ENCODE measurements at places on chromosomes 7 and 10.

DNA sequence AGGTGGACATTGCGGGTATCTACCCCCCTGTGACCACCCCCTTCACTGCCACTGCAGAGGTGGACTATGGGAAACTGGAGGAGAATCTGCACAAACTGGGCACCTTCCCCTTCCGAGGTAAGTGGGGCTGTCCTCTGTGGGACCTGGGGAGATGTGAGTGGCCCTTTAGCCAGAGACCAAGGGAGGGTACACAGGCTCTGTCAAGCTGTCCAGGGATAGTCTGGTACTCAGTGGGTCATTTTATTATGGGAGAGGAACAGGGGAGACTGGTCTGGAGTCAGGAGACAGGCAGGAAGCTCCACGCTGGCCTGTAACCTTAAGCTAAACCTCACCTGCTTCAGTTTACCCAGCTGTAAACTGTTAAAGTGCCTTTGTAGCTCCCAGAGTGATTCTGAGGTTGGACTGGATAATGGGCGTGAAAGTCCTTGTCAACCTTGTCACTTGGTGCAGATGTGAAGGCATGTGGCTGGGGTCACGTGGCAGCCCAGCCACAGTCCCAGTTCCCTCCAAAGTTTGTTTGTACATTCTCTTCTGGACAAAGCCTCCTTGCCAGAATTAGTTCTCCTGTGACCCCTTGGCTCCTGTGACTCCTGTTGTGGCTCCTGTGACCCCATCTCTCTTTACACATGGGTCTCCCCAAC is 729 bp downstream of the HOGA1 start:
- DNase-seq = no peak

GRCh38 chr10:76133597-76134255 is 702.3 kb downstream of the LRMDA start:
- DNase-seq = no peak

- no peak for DNase-seq
These were observed 2.3 kb downstream of the MYL10 start for GRCh38 chr7:101626758-101627157.

DNA sequence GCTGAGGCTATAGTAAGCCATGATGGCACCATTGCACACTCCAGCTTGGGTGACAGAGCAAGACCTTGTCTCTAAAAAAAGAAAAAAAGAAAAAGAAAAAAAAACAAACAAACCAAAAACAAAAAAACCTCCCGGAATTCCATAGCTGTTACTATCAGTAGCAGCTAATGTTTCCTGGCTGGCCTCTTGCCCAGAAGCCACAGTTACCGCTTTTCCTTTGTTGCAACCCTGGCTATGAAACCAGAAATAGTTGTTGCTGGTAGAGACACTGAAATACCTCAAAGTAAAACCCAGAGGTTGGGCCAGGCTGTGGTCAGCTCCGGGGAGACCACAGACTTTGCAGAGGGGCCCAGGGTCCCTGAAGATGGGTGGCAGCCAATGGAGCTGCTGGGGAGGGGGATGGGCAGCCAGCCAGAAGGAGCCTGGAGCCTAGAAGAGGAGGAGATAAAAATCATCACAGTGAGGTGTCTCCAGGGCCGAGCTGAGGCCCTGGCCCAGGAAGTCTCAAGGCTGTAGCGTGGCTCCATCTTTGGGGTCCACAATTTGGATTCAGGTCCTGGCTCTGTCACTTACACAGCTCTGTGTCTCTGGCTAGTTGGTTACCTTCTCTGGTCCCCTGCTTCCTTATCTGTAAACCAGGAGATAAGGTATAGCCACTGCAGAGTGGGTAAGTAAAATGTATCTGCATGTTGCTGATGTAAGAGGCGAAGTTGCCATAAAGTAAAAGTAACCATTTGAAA is 3.4 kb upstream of the CHST12 start:
- DNase-seq = no peak

- no peak for DNase-seq
These were observed 30.9 kb downstream of the DNAJB12 start for GRCh38 chr10:72323771-72324191.

DNA sequence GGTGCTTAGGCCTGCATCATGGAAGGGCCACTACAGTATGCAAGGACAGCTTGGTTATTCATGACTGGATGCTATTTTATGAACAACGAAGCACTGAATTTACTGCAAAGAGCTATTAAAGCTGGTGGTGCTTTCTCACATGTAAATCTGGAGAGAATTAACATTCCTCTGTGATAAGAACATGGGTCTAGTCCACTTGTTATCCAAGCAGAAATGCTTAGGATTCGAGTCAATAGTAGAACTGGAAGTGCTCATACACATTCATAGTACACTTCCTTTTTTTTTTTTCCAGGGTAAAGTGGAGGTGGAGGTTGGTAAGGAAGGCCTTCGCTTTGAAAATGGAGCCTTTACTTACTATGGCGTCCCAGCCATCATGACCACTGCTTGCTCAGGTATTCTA is 35.0 kb downstream of the CNNM1 start:
- DNase-seq = no peak

DNA sequence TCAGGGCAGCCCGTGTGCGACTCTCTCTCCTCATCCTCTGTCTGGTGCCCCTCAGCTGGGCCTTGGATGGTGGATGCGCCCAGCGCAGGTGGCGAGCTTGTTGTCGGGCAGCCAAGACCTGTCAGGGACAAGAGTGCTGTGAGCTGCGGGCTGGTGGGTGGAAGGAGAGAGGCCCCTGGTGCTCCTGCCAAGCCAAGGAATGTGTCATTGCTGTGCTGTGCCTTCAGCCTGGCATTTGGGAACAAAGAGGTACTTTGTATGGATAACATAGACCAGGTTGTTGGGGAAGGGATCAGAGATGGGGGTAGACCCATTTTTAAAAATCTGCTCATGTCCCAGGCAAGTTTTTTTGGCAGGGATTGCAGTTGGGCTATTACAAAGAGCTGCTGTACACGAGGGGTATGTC is 120.9 kb downstream of the PKD1L1 start:
- no peak for DNase-seq

GRCh38 chr10:59991117-59991516 is 84.8 kb upstream of the CCDC6 start:
- no peak for DNase-seq

DNA sequence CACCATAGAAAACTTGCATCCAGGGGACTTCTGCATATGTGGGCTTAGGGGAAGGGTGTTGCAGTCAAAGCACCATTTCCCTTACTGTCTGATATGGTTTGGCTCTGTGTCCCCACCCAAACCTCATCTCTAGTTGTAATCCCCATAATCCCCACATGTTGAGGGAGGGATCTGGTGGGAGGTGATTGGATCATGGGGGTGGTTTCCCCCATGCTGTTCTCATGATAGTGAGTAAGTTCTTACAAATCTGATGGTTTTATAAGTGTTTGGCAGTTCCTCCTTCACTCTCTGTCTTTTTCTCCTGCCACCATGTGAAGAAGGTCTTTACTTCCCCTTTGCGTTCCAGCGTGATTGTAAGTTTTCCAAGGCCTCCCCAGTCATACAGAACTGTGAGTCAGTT is 177.4 kb downstream of the ADK start:
- no peak for DNase-seq

GRCh38 chr10:52682766-52683165 is 89.8 kb downstream of the MBL2 start:
- no peak for DNase-seq

DNA sequence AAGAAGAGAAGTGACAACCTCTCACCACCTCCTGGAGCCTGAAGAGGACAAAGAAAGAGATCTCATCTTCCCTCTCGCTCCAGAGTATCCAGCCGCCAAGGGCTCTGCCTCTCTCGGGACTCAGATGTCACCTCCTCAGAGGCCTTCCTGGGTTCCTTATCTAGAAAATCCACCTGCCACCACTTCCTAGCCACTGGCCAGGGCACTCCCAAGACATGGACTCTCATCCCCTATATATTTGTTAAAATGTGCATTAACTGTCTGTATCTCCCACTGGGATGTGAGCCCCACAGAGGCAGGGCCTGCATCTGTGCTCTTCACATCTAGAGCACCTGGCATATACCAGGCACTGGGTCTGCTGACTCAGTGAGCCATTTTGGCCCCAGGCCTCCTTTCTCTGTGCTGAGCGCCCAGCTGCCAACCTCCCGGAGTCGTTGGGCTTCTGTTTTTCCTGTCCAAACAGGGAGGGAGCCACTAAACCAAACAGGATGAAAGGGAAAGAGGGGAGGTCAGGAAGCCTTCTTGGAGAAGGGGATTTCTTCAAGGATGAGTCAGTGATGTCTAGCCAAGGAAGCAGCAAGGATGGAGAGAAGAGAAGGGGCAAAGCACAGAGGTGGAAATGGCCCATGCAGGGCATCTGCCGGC is 58.9 kb downstream of the KCNMA1 start:
- no peak for DNase-seq

GRCh38 chr7:81327468-81328266 is 408.8 kb upstream of the SEMA3C start:
- no peak for DNase-seq

DNA sequence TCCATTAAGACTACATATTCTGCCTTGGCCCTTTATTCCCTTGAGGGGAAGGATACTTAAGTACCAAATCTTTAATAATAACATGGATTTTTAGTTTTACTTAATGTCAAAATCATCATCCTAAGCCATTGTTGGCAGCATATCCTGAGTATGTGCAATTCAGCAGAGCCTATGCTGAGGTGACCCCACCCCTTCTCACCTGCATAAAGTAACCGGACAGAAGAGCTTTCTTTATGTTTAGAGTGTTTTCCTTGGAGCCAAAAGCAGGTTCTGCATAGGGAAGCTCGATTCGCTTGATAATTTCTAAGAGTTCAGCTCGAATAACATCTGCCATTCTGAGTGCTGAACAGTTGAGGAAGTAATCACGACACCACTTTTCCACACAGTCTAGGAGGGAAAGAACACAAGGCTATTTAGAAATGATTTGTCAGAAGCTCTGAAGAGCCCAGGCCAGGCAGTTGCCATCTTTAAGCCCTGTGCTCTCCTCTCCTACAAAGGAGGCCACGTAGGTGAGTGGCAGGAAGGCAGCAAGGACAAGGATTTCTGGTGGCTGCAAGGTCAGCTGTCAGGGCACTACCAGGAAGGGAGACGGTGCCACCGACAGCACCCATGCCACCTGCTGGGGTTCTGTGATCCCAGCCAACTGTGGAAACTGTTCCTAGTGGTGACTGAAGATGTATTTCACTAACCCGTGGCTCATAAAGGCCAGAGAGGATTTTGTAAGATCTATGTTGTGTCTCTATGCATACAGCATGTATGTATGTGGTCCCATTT is 15.6 kb downstream of the BCCIP start:
- no peak for DNase-seq

- DNase-seq = no peak
These were observed 124.7 kb downstream of the CUBN start for GRCh38 chr10:17004801-17005380.

DNA sequence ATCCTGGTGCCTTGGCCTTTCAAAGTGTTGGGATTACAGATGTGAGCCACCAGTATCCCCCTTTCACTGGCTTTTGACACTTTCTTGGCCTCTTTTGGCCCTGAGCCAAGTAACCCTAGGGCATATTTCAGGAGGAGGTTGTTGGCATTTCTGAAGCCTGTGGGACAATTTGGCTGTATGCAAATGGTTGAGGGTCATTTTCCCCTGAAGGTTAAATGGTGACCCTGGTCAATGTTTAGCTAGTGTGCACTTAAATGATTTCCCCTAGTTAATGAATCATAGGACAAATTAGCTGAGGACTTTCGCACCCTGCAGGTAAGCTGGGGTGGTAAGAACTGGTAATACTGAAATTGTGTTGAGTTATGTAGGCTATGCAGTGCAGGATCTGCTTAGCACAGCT is 660.5 kb downstream of the LRMDA start:
- DNase-seq = no peak

DNA sequence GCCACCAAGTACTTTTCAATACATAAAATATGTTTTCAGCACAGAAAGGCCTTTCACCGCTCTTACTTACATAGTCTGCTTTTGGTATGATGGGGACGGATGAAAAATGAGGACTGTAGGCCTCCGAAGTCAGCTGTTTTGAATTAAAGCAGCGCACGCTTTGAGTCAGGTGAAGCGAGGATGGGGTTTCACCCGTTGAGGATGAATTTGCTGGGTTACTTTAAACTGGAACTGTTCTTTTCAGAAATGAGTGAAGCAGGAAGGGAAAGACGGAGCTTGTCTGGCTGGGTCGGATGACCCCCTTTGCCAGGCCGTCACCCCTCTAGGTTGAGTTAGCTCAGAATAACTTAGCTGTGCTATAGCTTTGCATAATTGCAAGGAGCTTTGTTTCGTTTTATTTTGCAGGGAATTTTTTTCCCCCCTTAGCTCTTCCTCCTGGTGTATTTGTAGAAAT is 40.0 kb downstream of the CUX1 start:
- no peak for DNase-seq

DNA sequence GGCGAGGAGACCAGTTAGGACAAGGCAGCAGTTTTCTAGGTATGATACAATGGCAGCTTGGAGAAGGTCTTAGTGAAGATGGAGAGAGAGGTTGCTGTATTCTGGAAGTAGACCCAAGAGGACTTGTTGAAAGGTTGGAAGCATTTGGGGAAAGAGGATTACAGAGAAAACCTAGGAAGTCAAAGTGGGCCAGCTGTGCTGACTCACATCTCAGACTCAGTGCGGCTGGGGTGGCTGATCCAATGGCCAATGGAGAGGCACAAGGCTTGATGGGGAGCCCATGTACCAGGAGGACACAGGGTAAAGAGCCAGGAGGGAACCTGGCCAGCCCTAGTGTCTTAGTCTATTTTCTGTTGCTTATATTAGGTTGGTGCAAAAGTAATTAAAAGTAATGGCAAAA is 194.5 kb upstream of the GALNT17 start:
- DNase-seq = no peak

DNA sequence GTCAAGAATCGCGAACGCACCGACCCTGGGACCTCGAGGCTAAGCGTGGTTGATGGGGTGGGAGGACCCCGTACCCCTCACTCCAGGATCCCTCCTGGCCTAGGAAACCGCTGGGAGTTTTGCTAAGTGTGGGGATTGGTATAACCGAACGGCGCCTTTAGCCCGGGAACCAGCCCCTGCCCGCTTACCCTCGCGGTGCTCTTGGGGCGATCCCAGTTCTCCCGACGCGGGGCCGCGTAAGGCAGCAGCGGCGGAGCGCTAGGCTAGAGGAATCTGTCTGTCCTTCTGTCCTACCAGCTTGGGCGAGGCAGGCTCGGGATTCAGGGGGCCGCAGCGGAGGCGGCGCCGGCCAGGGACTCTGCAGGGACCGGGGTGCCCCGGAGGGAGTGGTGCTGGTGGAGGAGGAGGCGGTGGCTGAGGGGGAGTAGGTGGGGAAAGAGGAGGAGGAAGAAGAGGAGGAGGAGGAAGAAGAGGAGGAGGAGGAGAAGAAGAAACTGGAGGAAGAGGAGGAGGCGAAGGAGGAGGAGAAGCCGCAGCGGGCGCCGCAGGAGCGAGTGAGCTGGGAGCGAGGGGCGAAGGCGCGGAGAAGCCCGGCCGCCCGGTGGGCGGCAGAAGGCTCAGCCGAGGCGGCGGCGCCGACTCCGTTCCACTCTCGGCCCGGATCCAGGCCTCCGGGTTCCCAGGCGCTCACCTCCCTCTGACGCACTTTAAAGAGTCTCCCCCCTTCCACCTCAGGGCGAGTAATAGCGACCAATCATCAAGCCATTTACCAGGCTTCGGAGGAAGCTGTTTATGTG is 439 bp upstream of the EMX2 start:
- no peak for DNase-seq

GRCh38 chr10:33095867-33096815 is 138.1 kb upstream of the ITGB1 start:
- DNase-seq = no peak
